ENCODE measurements at places on chromosomes 1 and 21.

DNA sequence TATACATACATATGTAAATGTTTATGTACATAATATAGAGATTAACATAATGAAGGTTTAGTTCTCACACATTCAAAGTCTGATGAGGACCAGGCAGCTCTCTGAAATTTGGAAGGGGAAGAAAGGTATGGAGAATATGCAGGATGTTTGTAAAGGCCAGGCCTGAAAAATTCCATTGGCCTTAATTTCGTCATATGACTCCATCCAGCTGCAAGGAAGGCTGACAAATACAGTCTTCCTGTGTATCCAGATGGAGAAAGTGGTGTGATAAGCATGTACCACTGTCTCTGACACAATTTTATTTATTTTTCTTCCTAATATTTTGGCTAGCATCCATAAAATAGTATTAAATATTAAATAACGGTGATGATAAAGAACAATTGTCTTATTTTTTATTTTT lies 6.3 kb upstream of the SGIP1 start:
- no peak for DNase-seq

DNA sequence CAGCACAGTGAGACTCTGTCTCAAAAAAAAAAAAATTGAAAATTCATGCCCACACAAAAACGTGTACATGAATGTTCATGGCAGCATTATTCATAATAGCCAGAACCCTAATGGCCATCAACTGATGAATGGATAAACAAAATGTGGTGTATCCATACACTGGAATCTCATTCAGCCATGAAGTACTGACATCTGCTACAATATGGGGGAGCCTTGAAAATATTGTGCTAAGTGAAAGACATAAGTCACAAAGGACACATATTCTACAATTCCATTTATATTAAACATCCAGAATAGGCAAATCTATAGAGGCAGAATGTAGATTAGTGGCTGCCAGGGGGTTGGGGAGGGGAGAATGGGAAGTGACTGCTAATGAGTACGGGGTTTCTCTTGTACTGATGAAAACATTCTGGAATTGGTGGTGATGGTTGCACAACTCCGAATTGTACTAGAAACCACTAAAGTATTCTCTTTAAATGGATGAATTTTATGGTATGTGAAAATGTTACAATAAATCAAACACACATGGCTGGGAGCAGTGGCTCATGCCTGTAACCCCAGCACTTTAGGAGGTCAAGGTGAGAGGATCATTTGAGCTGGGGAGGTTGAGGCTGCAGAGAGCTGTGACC lies 33.0 kb upstream of the KCNN3 start:
- DNase-seq = no peak

DNA sequence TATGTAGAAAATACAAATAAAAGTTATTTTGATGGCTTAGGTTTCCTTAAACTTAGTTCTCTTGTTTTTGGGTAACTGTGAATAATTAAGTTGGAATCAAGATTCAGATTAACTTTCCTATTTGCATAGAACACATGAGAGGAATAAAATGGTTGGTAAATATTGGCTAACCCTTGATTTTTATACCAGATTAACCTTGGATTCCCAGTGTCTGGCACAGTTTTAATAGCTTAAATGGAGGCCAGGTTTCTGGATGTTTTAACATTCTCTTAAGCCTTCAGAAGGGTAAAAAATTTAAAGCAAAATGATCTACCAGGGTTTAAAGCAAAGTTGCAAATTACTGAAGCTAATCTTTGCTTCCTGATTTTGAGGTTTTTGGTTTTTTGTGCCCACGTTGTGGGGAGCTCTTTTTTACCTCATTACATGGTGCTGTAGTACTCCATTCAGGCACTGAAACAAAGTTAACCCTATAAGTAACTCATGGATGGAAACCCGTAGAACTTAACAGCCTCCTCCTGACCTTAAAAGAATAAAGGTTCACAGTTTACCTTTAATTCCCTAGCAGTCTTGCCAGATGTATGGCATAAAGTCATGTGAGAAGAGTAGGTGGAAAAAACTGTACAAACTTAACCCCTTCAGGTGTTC lies 8.4 kb upstream of the SPATA1 start:
- no peak for DNase-seq

DNA sequence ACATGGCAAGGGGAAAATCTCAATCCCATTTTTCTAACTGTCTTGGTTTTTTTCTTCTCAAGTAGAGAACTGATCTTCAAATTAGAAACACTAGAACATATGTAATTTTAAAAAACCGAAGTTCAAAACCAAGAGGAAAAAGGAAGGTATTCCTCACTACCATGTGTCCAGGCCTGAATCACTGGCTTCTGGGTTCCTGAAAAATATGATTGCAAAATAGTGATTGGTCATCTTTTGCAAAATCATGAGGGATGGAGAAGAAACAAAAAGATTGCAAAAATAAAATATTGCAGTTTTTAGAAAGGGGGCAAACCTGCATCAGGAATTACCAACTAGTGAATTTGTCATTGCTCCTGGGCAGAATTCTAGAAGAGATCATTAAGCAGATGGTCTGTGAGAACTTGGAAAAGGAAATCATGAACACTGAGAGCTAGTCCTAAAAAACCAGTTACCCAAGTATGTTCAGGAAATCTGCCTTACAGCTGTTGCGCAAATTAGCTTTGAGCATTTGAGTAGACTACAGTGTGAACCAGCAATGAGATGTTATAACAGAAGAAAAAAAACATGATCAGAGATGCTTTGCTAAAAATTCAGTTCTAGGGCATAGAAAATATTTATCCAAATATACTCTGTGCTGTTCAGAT lies 49.4 kb downstream of the SPATA46 start:
- DNase-seq = no peak

DNA sequence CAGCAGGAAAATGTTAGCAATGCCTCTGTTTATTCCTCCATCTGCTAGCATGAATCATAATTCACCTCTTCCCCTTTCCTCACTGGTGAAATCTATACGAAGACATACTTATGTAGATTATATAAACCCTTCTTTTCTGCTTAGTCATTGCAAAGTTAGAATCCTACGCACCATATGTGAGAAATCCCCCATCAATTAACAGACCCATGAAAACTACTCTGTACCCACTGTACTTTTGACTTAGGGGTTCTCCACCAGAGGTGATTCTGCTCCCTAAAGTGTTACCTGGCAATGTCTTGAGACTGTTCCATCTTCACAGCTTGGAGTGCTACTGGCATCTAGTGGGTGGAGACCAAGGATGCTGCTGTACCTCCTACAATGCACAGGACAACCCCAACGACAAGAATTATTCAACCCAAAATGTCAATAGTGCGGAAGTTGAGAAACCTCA lies 49.6 kb upstream of the KCTD3 start:
- DNase-seq = no peak

DNA sequence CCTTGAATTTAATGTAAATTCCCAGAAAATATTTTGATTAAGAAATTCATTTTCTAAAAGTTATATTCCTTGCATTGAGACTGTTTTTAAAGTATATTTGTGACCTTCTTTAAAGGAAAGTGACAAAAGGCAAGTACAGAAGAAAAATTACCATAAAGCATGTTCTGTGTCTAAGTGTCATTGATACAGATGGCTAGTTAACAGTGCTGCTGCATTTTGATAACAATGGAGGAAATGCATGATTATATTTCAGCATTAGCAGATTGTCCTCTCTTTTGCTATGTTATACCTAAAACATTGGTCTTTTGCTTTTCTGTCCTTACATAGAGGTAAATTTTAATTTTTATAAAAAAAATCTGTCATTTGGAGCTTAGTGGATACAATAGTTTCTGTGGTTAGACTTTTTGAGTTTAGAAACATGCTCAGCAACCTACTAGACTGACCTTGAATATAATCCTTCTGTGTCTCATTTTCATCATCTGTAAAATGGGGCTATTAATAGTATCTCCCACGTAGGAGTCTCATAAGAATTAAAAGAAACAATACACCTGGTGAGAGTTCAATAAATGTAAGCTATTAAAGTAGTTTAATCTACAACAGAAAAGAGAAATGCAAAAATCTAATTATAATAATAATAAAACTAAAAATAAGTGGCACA lies 51.1 kb upstream of the RGS21 start:
- no peak for DNase-seq

DNA sequence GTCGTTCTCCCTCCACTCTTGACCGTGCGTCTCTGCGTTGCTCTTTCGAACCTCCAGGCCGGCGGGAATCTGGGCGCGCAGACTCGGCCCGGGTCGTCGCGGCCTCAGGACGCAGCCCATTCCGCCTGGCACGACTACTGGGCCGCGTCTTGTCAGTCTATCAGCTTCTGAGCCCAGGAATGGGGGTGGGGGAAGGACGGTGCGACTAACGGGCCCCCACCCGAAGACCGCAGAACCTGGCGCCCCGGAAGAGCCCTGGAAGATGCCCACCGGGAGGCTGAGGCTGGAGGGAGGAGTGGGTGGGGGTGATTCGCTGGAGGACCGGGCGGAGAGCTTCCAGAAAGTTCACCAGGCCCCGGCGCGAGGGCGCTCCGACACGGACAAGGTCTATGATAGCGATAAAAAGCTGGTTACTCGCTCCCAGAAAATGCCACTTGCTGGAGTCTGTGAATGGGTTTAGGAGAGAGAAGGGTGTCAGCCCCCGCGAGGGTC lies 1.7 kb upstream of the DMRTA2 start:
- no peak for DNase-seq

GRCh38 chr1:46532498-46533178 lies 18.8 kb downstream of the KNCN start:
- DNase-seq = peak; percentile 72

- DNase-seq = no peak
Observed at GRCh38 chr1:37845786-37846185, 13.6 kb downstream of the MTF1 start.

DNA sequence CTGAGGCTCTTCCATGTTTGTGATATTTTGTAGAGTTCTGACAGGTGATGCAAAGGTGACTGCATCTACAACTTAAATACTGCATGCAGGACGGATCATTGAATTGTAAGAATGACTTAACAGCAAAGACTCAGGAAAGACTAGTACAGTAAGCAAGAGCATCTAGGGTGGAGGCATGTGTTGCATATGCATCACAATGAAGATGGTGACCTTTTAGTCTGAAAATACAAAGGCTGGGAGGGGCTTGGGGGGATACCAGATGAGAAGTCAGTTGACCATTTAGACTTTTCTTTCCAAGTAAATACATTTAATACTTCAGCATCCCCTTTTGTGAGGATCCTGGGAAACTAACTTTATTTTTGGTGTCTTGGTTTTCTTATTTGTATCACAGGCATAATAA lies 145.5 kb downstream of the NUF2 start:
- DNase-seq = no peak

DNA sequence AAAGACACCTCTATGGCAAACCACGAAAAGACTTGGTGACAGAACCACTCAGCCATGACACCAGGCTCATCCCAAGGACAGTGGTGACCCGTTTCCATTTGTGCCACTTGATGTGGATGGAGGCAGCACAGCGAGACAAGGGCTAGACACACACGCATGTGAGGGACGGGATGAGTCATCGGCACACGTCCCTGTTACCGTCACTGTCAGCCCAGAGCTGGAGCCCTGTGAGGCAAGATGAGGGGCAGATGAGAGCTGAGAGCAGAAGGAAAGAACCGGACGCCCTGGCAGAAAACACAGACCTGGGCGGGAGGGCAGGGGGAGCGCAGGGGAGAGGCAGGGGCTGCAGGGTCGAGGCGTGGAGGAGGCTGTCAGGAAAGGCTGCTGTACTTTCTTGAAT lies 57.8 kb downstream of the SIK1 start:
- no peak for DNase-seq

DNA sequence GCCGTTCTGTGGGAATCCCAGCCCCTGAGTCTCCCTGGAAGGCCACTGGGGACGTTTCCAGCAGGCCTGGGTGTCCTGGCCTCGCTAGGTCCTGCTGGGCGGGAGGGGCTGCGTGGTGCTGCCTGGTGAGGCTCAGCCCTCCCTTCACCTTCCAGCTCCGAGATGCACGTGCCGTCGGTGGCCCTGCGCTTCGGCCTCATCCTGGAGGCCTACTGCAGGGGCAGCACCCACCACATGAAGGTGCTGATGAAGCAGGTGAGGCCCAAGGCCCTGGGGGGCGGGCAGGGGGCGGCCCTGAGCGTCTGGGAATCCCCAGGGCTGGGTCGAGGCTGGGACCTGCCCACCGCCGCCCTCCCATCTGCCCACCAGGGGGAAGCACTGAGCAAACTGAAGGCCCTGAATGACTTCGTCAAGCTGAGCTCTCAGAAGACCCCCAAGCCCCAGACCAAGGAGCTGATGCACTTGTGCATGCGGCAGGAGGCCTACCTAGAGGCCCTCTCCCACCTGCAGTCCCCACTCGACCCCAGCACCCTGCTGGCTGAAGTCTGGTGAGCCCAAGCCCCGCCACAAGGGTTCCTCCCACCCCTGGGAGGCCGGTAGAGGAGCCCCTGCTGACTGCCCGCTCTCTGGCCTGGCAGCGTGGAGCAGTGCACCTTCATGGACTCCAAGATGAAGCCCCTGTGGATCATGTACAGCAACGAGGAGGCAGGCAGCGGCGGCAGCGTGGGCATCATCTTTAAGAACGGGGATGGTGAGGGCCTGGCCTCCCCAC lies 70.3 kb downstream of the PIK3CD start:
- peak; percentile 49 for DNase-seq

GRCh38 chr1:171090604-171091003 lies at the start of gene FMO3:
Gene FMO3, plus strand, starts transcription at chr1:171090905. Its CDS starts 1,754 bp downstream, at chr1:171092659.
- DNase-seq = no peak

DNA sequence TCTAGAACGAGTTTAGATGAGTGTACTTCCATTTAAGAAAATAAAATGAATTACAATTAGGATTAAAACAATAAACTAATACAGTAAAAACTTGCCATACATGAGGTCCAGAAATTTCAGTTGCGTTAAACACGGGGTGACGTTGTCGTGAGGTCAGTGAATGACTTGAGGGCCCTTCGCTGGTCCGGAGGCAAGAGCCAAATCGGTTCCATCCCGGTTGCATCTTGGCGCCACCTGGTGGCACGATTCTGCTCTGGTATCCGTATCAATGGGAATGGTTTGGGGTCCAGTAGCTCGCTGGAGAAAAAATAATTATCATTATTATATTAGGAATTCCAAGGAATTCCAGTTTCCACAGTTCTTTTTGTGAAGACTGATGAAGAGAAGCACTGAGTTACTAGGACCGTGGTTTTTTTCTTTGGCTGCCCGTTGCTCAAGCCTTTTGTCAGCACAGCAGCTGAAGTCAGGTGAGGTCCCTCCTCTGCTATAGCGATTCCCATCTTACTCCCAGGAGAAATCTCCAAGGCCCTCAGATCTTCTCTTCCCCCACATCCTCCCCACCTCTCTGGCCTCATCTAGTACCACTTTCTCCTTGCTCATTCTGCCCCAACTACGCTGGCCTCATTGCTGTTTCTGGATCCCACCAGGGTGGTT lies 161.4 kb downstream of the SLC35F3 start:
- peak; percentile 71 for DNase-seq

GRCh38 chr1:226954777-226955176 lies 14.7 kb downstream of the COQ8A start:
- no peak for DNase-seq

DNA sequence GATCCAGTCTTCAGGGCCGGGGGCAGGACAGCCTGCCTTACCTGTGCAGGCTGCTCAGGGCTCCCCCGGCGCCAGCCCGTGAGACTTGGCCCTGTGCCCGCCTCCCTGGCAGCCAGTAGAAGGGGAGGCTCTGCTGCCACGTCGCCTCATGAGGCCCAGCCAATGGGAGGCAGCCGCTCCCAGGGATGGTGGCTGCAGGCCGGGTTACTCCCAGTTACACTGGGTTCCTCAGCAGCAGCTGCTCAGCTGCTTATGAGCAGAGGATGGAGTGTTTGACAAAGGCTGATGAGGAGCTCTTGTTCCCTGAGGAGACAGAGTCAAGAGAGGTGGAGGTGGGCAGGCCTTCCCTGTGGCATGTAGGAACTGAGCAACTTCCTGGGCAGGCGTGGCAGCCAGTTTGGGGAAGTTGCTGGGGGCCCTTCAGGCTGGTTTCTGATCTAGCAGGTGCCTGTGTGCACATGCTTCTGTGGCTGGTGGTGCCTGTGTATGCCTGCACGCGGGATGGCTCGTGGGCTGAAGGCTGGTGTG lies 5.5 kb downstream of the MFSD2A start:
- no peak for DNase-seq

All from cerebellum (tissue), 4 donors.